GM12865 (cell line): ENCODE measurements at places on chromosomes 3 and 15.

DNA sequence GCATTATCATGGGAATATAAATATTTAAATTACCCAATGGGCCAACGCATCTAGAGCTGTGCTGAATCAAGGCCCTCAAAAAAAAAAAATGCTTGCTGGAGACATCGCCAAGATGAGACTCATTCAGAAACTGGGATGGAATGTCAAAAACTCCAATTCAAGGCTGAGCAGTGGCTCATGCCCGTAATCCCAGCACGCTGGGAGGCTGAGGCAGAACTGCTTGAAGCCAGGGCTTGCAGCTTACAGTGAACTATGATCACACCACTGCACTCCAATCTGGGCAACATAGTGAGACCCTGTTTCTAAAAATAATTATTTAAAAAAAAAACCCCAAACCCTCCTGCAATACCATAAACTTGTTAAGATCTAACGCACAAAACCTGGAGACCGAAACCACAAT is 3.1 kb upstream of the CACNA1D start:
- no peak for DNase-seq

DNA sequence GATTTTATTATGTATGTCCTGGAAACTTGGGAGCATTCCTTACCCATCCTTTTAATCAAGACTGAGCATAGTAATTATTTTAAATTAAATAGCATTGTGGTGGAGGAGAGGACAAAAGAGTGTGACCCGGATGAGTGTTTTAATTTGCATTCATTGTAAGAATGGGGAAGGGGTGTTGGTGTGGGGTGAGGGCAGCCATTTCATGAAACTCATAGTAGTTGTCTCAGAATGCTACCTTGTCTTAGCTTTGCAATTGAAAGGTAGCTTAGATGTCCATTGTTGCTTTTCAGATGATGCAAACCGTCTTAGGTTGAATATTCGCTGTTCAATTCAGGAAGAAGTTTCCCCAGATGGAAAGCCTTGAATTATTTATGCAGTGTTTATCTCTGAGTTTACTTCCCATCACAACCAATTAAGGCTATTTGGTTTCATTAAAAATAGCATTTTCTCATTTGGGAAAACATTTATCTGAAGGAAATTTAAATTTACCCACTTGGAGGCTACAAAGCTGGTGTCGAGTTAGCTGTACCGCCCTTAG is 328.4 kb downstream of the FEZF2 start:
- no peak for DNase-seq

DNA sequence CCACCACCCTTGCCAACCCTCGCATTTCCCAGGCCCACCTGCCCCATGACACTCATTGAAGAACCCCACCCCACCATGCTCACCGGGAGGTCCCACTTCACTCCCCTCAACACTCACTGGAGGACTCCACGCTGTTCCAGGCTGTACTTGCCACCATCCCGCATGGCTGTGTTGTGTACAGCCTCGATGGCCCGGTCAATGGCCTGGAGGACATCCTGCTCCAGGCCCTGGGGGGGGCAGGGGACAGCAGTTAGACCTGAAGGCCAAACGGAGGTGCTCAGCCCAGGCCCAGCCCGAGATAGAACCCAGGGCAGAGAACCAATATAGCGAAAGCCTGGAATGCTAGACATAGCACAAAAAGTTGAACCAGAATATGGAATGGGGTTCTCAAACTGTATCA is 2.9 kb downstream of the NCKIPSD start:
- DNase-seq, result no peak

DNA sequence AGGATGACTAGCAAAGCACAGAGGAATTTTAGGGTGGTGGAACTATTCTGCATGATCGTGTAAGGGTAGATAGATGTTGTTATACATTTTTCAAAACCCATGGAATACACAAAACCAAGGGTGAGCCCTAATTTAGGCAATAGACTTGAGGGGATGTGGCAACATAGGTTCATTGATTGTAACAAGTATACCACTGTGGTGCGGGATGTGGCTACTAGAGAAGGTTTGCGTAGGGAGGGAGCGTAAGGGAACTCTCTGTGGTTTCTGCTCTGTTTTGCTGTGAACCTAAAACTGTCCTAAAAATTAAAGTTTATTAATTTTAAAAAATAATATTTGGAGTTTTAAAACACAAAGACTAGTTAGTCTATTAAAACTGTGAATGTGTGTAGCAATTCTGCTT is 202.8 kb downstream of the PLCL2 start:
- DNase-seq, result no peak

DNA sequence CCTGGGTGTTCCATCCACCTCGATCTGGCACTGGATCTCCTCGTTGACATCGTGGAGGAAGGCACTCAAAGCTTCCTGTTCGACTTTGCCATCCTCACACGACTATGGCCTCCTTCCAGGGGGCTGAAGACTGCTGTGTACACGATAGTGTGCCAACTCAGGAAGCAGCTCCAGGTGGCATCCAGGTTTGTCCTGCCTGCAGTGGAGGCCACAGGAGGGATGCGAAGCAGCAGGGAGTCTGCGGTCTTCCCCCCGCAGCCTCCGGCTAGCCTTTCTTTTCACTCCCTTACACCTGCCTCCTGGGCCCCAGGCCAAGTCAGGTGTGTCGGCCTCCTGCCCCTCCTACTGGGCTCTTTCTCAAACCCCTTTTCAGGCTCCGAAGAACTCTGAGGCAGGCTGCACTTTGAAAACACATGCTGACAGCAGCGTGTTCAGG is 32.2 kb downstream of the SYNM start:
- no peak for DNase-seq

GRCh38 chr15:48557335-48557734 is 88.2 kb downstream of the FBN1 start:
- no peak for DNase-seq

DNA sequence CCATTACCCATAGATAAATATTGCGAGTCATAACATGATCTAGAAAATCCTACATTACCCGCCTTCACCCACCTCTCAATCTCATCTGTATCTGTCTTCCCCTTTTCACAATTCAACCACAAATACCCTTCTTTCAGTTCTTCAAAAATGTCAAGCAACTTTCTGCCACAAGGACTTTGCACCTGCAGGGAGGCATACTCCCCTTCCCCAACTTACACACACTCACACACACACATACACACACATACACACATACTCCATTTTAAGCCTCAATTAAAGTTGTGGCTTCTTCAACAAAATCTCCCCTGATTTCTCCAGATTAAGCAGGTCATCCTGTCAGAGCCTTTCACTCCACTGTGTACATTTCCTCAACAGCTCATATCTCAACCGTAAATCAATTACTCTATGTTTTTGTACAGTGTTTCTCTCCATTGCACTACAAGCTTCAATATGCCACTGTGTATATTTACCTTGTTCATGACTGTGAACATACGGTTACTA is 33.1 kb upstream of the CCDC50 start:
- DNase-seq, result peak; percentile 86

GRCh38 chr3:138455801-138456716 is 21.6 kb downstream of the ESYT3 start:
- DNase-seq, result no peak

DNA sequence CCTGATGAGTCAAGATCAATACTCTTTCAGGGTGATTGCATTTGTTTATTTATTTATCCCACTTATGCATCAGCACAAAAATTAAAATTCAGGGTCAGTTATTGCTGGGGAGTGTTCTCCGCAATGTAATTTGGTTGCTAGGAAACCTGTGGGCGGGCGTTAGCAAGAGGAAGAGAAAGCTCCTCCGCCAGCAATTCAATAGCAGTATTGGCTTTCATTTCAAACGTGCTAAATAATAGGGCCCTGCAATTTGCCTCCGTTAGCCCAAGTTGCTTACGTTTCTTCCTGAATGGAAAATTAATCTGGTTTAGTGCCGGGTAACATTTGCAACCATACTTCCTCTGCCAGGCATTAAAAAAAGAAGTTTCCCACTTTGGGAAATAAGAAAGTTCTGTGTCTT is 35.5 kb upstream of the PLCL2 start:
- DNase-seq, result peak; percentile 83

DNA sequence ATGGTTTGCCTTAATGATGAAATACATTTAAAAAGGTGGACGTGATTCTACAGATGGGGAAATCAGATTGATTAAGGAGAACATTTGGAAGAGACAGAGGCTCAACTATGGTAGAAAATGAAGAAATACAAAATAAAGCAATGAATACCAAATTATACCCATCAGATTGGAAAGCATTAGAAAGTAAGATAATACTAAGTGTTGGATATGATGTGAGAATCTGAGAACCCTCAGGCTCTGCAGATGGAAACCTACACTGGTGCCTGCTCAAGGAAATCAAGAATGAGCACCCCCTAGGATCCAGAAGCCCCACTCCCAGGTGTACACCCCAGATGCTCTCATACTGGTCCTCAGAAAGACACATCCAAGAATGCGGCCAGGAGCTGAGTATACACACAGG is 4.6 kb downstream of the FAM174B start:
- no peak for DNase-seq
